ENCODE measurements at places on chromosomes 4 and X. TPM values are rescaled to one million over a fixed set of nuclear protein-coding genes. Genes with fewer than 3 reads are reported as not detected.

The VSIG4 gene
- 5.9 TPM for total RNA-seq

The ZDHHC15 gene
- 9.6 TPM for total RNA-seq

The MAOA gene
- total RNA-seq, result 12.0 TPM

The MAGEB17 gene
- total RNA-seq, result 0.25 TPM

The TLR6 gene
- 0.49 TPM for total RNA-seq

The SLC26A1 gene
- total RNA-seq, result 2.5 TPM

The CAMK2D gene
- total RNA-seq, result 57.3 TPM

The FRG1 gene
- total RNA-seq, result 22.4 TPM

The TREX2 gene
- total RNA-seq, result 0.25 TPM

The GUCY1B1 gene
- 52.4 TPM for total RNA-seq

The TRIM2 gene
- 744 TPM for total RNA-seq

The CDK16 gene
- 65.6 TPM for total RNA-seq

The IGSF1 gene
- total RNA-seq, result 1.2 TPM

The PITX2 gene
- total RNA-seq, result not detected

The CXCL5 gene
- total RNA-seq, result 0.25 TPM

The CENPI gene
- total RNA-seq, result 5.4 TPM

The ZNF718 gene
- total RNA-seq, result 36.4 TPM

The ENPEP gene
- 1.7 TPM for total RNA-seq

The RUFY3 gene
- 387 TPM for total RNA-seq

The TMEM154 gene
- total RNA-seq, result 0.25 TPM

The DKC1 gene
- total RNA-seq, result 21.1 TPM

The UBA6 gene
- 86.1 TPM for total RNA-seq

The CC2D2A gene
- total RNA-seq, result 26.3 TPM

The PFKFB1 gene
- 0.25 TPM for total RNA-seq

The MAGEA3 gene
- not detected for total RNA-seq

The NAP1L3 gene
- 100 TPM for total RNA-seq

The TRO gene
- total RNA-seq, result 61.0 TPM

The MBNL3 gene
- 2.2 TPM for total RNA-seq

The PSAPL1 gene
- total RNA-seq, result under 0.01 TPM

The SSX4 gene
- total RNA-seq, result not detected

The SMARCA1 gene
- total RNA-seq, result 69.1 TPM

The OPN1MW2 gene
- not detected for total RNA-seq

The VCX3B gene
- total RNA-seq, result not detected

The TEX11 gene
- under 0.01 TPM for total RNA-seq

The MAGEC3 gene
- 0.25 TPM for total RNA-seq

The L1CAM gene
- total RNA-seq, result 132 TPM

The OTC gene
- under 0.01 TPM for total RNA-seq

The INTU gene
- total RNA-seq, result 29.0 TPM

The IL21 gene
- not detected for total RNA-seq

The TAF7L gene
- under 0.01 TPM for total RNA-seq

The KLF8 gene
- 19.4 TPM for total RNA-seq

The WNK3 gene
- 48.2 TPM for total RNA-seq

The S100G gene
- not detected for total RNA-seq

The FAM236B gene
- not detected for total RNA-seq

The CT45A10 gene
- total RNA-seq, result not detected

The SSX2 gene
- total RNA-seq, result not detected

The FRMD7 gene
- total RNA-seq, result 0.49 TPM

The ZNF185 gene
- 2.5 TPM for total RNA-seq

The CD99 gene
- 14.8 TPM for total RNA-seq

The RXFP1 gene
- 18.7 TPM for total RNA-seq
